HS-27A (cell line): ENCODE measurements at places on chromosomes 11 and 22.

DNA sequence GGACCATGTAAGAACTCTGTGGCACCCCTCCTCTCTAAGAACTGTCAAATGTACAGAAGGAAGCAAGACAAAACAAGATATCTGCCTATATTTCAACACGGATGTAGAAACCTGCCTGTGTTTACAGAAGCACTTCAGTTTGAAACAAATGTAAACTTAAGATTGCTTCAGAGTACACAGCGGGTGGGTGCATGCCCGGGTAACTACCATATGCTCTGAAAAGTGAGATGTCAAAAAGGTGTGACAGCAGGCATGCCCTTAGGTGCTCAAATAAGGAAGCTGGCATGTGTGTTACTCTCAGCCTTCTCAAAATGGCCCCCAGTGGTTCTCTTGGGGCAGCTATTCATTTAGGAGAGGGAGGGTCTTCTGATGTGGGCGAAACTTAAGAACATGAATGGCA, 5.2 kb downstream of the ACP2 start:
- DNase-seq, result no peak

- DNase-seq, result no peak
Measured at GRCh38 chr11:35088676-35089075, 50.3 kb upstream of the CD44 start.

DNA sequence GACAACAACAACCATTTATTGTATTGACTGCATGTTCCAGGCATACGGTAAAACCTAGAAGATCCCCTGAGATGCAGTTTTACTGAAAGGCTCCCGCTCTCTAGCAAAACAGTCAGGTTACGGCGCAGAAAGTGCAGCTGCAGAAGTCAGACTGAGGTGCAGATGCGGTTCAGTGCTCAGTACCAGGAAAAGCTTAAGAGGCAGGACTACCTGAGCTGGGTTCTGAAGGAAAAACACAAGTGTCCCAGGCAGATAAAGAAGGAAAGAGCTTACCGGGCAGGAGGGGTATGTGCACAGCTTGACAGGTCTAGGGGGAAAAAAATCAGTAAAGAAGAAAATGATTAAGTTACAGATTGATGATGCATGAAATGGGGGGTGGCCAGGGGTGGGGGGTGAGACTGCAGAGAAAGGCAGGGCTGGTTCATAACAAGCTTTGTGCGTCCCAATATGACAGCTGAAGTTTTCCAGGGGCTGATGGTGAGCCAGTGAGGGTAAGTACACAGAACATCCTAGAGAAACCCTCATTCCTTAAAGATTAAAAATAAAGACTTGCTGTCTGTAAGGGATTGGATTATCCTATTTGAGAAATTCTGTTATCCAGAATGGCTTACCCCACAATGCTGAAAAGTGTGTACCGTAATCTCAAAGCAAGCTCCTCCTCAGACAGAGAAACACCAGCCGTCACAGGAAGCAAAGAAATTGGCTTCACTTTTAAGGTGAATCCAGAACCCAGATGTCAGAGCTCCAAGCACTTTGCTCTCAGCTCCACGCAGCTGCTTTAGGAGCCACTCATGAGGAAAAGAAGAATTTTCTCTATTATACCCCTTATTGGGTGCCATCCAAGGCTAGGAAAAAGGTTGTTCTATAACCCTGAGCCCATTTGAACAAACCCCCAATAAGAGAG, 11.9 kb downstream of the LARGE1 start:
- no peak for DNase-seq

DNA sequence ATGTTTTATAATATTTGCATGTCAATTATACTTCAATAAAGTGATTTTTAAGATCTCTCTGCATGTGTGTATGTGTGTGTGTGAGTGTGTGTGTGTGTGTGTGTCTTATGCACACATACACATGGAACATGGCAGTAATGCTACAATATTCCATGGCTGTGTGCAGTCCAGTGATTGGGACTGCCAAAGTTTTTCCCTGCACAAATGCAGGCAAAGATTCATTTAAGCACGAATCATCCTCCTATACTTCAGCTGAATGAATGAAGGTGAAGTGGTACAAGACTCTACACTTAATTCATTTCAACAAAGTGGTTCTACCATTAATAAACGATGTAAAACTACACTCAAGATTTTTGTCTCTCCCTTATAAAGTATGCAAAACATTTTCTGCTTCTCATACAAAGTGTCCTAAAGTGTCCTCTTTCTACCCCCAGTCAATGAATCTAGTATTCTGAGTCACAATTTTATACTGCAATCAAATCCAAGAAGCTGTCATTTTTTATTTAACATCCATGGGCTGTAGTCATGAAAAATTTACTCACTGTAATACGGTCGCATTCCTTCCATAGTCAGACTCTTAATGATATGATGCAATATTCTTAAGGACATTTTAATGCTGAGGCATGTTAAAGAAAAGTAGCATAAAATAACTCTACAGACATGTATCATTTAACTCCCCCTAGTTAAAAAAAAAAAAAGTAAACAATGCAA, 132.4 kb downstream of the TTC28 start:
- DNase-seq, result no peak

GRCh38 chr22:32489377-32489776, 14.8 kb downstream of the FBXO7 start:
- DNase-seq, result no peak
